ENCODE measurements at places on chromosomes 16 and 17.

DNA sequence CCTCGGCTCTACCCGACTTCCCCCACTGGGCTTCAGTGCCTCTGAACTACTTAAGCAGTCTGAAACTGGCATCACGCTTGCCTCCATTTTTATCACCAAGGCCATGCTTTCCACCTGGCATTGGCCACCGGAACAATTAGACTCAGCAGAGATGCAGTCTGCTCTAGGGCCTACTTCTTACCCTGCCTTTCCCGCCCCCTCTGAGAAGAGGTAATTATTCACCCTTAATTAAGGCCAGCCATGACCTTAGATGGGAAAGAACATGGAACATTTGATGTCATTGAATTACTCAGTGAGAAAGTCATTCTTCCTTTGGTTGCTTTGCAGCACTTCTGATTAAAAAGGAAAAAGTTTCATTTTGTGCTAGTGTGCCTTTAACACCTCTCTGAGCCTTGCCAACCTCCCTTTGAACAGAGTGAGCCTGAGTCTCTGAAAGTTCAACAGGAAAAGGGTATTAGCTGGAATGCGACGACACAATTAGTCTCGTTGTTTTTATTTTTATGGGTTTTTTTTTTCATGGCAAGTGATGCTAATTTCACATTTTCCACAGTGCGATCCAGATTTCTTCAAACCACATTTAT is 60.9 kb upstream of the TNRC6A start:
- no peak for DNase-seq

GRCh38 chr17:42181851-42182207 is 887 bp upstream of the KCNH4 start:
- no peak for DNase-seq

GRCh38 chr17:69710926-69711325 is 296.4 kb downstream of the MAP2K6 start:
- DNase-seq: no peak

- DNase-seq: no peak
Measured at GRCh38 chr16:73198481-73198880, 150.6 kb upstream of the ZFHX3 start.

DNA sequence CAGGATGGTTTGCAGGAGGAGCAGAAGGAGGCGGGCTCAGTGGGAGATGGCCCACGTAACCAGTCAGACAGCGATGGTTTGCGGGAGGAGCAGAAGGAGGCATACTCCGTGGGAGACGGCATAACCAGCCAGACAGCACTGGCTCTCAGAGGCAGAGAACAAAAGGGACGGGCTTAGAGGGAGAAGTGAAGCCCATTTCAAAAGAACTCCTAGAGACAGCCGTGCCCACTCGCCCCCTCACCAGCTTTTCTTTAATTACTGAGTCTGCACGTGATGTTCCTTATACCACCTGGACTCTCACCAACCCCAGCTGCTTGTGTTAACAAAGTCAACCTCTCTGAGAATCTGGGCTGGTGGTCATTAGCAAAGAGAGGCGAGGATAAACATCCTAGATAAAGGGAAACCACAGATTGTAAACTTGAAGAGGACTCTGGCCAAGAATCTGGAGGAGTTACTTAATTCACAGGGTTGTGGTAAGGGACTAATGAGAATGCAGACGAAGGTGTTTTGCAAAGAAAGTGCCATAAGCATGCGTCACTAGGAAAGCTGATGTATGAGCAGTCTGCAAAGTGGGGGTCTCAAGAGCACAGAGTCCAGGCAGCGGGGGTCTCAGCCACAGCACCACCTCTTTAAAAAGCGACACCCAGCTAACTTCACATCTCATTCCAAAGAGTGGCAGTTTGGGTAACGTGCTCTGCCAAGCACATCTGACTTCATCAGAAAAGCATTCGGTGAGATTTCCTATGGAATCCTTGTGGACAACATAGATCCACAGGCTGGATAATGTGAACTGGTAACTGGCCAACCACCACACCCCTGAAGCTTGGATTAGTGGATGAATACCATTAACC is 51.7 kb downstream of the NXN start:
- no peak for DNase-seq

- no peak for DNase-seq
Measured at GRCh38 chr16:5010576-5011329, 23.0 kb downstream of the NAGPA start.

GRCh38 chr17:30388321-30389179 is 9.8 kb downstream of the CPD start:
- DNase-seq: no peak

DNA sequence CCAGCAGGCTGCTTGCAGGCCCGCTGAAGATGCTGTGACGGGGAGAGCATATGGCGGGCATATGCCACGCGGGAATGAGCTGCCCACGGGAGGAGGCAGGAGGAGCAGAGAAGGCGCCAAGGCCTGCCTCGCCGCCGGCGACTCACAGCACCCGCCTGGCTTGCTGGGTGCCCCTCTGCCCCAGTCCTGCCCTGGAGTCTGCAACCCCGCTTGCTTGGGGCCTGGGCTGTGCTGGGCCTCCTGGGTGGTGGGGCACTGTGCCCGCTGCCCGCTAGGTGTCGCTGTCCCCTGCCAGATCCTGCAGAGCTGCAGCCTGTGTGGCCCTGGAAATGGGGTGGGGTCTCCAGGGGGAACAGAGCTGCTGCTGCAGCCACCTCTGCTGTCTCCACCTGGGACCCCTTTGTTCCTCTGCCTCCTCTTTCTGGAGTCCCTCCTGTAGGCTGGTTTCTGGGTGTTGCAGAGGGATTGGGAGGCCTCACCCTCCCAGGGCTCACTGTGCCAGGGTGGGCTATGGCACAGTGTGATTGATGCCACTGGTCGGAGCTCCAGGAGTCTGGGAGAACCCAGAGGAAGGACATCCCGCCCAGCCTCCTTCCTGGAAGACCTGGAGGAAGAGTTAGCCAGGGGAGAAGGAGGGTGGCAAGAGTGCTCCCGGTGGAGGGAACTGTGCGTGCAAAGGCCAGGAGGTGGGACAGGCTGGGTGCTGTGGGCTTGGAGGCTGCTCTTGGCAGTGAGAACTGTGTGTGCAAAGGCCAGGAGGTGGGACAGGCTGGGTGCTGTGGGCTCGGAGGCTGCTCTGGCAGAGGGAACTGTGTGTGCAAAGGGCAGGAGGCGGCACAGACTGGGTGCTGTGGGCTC is 141.0 kb upstream of the CIBAR2 start:
- peak; percentile 43 for DNase-seq

GRCh38 chr16:30009085-30009862 is 1.6 kb downstream of the DOC2A start:
- DNase-seq: no peak
